ENCODE measurements at places on chromosomes 16 and 17.

DNA sequence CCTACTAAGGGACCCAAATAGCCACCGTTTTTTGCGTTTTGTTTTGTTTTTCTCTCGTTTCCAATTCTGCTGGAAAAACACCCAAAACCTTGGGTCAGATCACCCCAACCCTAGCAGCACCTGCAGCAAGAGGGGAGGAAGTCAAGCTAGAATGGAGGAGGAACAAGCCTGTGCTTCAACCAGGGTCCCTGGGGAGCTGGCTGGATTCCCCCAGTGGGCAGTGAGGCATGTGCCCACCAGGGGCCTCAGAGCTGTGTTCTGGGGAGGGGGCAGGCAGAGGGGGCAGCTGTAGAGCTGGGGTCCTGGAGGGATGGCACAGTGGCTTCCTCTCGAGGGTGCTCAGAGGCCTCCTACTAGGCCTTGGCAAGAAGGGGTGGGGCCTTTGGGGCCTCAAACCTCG lies 6.5 kb downstream of the CD79B start:
- DNase-seq: no peak

DNA sequence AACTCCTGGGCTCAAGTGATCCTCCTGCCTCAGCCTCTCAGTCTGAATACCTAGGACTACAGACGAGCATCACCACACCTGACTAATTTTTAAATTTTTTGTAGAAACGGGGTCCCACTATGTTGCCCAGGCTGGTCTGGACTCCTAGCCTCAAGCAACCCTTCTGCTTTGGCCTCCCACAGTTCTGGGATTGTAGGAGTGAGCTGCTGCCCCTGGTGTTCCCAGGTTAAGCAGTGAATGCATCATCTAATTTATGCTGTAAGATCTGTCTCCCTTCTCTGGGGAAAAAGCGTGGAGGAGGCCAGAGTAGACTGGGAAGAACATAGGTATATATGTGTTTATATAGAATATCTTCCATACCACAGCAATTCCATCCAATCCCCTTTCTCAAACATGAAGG lies 6.6 kb upstream of the N4BP1 start:
- no peak for DNase-seq

GRCh38 chr16:82987767-82988166 lies 361.0 kb downstream of the CDH13 start:
- no peak for DNase-seq

DNA sequence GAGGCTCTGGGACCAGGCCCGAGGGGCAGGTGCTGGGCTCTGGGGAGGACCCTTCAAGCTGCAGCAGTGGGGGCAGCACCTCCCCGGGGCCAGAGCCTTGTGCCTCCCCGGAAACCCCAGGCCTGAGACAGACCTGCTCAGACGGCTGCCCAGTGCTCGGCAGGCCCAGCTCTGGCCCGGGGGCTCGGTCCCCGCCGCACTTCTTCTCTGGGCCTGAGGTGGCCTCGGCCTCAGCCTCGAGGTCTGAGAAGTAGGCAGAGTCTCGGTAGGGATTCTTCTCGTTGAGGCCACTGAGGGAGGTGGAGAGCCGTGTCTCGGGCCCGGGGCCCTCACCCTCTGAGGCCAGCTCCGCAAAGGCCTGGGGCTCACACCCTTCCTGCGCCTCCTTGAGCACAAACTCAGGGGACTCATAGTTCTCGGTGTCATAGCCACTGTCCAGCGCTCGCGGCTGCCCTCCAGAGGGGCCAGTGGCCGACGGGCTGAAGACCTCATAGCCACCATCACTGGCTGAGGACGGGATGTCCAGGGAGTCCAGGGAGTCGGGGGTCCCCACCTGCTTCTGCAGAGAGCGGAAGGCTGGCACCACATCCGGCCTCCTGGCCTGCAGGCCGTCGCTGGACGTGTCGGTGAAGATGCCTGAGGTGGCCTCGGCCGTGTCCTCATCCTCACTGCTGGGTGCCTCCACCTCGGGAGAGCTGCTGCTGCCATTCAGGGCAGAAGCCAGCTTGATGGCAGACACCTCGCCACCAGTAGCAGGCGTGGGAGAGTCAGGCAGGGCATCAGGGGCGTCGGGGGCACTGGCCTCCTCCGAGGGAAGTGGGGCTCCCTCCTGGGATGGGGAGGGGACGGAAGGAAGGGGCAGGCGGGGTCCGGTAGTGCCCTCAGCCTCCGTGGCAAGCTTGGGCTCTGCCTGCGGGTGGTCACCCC lies 44.3 kb upstream of the PVALEF start:
- DNase-seq: no peak

DNA sequence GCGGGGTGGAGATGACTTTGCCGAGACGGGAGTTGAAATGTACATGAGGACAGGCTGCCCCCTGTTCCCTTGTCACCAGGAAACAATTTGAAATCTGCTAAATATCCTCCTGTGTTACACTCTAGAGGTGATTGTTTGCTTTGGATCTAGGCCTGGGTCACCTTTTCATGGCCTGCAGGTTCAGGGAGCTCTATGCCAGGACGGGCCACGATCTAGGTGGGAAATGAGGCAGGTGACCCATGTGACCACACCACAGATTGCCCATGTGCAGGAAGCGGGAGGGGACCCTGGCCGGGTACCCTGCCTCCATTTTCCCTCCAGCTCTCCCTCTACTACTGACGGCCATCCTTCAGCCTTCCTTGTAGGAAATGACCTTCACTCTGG lies 43.4 kb downstream of the MEAK7 start:
- DNase-seq: no peak

DNA sequence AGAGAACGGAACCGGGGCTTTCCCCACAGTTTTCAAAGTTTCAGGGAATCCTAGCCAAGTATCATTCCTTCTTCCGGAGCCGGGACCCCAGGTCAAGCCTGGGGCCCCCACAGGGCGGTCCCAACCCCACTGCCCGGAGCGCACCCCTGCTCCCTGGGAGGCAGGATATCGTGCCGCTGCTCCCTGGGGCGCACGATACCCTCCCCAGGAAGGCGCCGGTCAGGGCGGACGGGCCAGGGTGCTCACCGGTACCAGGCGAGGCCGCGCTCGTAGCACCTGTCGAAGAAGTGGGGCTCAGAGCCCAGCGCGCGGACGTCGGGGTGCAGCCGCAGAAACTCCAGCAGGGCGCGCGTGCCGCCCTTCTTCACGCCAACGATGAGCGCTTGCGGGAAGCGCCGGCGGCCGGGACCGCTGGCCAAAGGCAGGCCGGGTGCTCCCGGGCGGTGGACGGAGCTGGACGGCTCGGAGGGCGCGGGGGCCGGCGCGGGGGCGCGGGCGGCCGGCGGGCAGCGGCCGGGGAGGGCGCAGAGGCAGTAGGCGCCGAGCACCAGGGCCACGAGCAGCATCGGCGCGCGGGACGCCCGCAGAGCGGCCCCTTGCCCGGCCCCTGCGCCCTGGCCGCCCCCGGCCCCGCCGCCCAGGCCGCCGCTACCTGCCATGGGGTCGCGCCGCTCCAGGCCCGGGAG lies 407 bp downstream of the HS3ST6 start:
- DNase-seq: no peak

- no peak for DNase-seq
These were observed 7.2 kb downstream of the VPS4A start for GRCh38 chr16:69318177-69318910.

DNA sequence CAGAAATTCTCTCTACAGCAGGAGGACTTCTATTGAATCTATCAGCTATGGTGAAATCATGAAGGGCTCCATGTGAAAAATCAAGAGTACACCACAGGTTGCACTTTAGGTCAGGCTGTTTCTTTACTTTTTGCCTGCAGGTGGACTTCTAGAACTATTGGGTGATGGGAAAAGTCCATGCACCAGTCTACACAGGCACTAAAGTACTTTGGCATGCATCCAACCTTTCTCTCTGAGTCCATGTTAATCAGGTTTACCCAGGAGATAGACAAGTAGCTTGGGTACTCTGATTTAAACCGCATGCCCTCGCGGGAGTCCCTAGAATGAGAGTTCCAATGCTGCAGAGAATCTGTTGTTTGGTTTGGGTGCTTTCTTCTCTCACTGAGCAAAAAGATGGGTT lies 9.1 kb upstream of the ANKFN1 start:
- peak; percentile 27 for DNase-seq

- DNase-seq: no peak
These were observed 72.4 kb downstream of the WIPI1 start for GRCh38 chr17:68384941-68385340.
